CD4-positive, alpha-beta T cell treated with Interleukin-1 beta for 1 hour (primary cell): ENCODE measurements at places on chromosomes 6 and 20.

- DNase-seq: no peak
Measured at GRCh38 chr20:44632103-44632752, 19.3 kb downstream of the ADA start.

DNA sequence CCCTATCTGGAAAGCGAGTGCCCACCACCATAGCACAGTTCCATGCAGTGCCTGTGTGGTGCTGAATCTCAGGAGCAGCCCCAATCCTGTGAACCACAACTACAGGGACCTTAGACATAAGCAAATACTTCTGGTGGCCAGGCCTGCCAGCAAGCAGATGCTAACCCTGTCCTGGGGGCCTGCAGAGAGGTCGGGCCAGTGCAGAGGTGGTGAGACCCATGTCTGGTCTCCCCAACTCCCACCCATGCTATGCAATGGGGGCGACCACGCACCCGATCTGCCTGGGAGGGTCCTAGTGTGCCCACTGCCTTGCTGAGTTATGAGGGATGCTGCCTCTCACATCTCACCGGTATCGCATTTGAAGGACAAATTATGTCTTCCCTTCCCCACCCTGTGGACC is 151.6 kb upstream of the ZNF337 start:
- DNase-seq: no peak

DNA sequence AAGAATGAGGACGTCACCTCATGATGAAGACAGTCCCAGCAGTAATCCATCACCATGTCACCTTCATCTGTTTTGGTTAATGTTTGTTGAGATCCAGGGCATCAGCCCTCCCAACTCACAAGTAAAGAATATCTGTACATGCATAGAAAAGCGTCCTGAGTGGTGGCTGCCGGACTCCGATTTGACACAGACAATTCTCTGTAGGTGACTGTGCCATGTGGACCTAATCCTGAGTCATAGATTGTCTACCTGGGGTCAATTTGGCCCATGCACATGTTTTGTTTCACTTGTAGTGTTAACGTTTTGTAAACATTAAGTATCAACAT is 168.4 kb upstream of the UST start:
- DNase-seq: no peak

DNA sequence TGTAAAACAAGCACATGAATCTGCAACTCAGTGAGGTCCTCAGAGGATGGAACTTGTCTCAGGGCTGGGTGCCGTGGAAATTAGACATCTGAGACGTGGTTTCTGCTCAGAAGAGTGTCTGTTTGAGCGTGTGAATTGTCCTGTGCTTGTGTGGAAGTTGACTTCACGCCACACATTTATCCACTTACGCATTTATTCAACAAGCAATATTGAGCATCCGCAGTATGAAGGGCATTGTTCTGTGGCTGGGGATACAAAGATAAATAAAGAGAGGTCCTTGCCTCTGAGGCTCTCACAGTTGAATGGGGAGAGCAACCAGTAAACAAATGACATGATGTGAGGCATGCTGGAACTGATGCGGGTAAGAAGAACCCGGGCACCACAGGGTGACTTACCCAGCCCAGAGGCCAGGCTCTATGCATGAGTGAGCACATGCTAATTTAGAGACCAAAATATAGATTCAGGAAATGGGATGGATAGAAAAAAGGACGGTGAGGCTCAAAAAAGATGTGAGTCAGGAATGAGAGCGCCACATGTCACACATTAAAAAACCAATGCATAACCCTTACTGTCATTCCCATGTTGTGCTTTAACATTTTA is 60.4 kb downstream of the SOBP start:
- no peak for DNase-seq

DNA sequence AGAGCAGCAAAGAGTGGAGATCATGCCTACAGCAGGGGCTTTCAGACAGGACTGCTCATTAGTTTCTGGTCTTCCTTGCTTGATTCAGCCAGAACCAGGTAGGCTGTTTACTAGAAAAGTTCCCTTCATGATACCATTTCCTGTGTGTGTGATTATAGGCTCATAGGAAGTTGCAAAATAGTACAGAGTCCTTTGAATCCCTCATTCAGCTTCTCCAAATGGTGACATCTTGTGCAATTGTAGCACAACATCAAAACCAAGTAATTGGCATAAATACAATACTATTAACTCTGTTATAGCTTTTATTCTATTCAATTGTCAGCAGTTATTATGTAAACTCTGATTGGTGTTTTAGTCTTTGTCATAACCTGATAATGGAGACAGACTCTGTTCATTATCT is 347.3 kb upstream of the CDH4 start:
- DNase-seq: no peak

- no peak for DNase-seq
Measured at GRCh38 chr6:79313254-79313653, 78.8 kb upstream of the HMGN3 start.

DNA sequence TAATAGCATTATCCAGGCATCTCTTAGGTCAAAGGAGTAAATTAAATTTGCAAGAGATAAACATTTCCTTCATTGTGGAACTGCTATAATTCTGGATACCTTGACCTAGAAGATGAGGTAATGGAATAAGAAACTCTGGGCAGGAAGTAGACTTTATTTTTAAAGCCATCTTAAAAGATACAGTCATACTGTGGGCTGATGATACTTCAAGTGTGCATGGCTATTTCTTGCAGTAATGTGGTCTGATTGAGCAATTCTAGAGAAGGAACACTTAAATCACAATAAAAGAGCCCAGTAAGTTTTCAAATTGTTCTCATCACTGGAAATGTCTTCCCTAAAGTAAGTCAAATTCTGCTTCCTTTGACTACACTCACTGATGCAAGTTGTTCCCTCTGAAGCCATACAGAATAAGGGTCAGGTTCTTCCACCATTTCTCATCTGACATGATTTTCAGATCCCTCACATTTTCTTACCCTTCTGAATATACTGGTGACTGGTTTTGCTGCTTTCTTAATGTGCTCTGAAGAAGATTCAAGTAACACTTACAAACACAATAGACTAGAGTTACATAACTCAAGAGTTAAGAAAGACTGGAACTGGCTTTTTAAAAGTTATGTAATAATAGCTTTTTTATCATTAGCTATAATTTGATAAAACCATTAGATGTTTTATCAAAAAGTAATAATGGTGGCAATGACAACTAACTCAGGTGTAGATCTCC is 62.6 kb upstream of the TMEM244 start:
- no peak for DNase-seq

DNA sequence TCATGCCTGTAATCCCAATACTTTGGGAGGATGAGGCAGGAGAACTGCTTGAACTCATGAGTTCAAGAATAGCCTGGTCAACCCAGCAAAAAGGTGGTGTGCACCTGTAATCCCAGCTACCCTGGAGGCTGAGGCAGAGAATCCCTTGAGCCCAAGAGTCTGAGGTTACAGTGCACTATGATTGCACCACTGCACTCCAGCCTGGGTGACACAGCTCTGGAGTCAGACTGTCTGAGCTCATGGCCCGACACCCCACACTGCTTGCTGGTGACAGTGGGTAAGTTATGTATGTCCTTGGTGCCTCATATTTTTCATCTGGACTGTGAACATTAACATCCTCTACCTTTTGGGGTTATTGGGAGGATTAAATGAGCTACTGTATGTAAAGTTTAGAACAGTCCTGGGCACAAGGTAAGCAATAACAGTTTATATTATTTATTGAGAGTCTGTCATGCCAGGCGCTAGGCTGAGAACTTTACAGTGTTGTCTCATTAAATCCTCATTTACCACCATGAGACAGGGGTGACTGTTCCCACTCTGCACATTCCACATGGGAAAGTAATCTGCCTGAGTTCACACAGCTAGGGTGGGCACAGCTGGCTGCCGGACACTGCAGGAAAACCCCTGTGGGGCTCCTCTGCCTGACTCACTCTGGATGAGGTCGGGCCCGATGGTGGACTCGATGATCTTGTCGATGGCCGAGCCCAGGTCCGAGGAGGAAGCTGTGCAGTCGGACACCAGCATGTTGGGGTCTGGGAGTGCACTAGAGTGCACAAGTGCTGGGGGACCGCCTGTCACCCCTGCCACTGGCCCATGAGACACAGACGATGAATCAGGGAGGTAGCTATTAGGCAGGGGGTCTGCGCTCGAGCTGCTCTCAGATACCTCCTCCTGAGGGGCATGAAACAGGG is 2.9 kb downstream of the ZNF335 start:
- DNase-seq: no peak

DNA sequence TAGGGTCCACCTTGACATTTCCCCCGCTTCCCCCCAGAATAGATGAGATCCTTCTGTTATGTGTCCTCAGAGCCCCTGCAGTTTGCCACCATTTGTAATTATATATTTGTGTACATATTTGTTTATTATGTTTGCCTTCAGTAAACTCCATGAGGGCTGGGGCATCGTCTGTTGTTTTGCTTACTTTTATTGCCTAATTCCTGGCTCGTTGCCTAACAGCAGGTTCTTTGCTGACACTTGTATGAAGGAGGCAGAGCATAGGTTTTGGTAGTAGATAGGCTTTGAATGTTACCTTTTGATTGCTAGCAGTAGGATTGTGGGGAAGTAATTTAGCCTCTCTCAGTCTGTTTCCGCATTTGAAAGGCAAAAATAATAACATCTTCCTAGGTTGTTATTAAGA is 9.9 kb downstream of the MAP3K4 start:
- no peak for DNase-seq
